Suprapubic skin (tissue), 4 donors: ENCODE measurements at places on chromosomes 4 and X.
A peak's percentile ranks its signal among the peaks of the same experiment; 100 is the strongest.

GRCh38 chr4:26071688-26072087, 157.7 kb downstream of the SMIM20 start:
- no peak for DNase-seq

- DNase-seq: no peak
Observed at GRCh38 chr4:145279122-145279960, 99.0 kb upstream of the OTUD4 start.

DNA sequence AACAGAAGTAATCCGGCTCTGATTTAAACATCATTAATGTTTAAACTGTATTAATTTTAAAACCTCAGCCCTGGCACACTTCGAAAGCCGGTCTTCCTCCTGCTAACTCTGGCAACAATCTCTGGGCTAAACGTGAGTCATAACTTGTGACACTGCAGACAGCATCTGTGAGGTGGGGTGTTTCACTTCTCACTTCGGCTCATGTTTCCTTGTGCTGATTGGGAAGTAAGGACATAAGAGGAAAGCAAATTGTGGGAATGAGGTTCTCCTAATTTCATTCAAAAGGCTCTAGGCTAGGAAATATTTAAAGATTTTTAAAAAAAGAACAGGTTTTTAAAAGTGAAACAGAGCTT, 139.9 kb upstream of the USP9X start:
- DNase-seq: no peak

DNA sequence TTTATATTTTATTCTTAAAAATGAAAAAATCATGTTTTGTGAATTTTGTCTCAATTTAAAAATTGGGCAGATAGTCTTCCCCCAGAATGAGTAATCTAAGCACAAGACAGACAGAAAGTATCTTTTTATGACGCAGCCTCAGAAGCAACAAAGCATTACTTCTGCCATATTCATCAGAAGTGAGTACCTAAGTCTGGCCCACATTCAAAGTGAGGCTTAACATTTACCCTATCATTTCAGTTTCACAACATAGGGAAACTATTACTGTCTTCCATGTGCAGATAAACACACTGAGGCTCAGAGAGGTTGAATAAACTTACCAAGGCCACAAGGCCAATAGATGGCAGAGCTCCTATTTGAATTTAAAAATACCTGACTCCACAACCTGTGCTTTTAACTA, 4.4 kb upstream of the PRDX4 start:
- DNase-seq: no peak

DNA sequence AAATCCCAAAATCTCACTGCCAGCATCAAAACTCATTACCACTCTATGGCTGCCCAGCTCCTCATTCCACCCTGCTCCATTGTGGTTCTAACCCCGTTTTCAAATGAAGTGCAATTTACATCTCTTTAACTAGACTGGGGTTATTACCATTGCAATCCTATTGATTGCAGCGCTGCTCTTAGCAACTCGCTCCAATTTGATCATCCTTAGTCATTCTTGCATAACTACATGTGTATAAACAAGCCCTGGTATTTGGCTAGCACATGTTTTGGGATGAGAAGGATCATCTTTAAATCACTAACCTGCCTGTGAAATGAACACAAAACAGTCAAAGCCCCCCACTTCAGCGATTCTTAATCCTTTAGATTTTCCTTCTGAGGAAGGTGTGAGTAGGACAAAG, 340.1 kb upstream of the PPARGC1A start:
- no peak for DNase-seq

DNA sequence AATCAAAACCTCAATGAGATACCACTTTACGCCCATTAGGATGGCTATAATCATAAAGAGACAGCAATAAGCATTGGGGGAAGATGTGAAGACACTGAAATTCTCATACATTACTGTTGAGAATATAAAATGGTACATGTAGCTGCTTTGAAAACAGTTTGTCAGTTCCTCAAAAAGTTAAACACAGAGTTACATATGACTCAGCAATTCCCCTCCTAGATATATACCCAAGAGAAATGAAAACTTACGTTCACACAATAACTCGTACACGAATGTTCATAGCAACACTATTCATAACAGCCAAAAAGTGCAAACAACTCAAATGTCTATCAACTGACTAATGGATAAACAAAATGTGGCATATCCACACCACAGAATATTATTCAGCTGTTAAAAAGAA, 36.6 kb downstream of the PHF8 start:
- no peak for DNase-seq

DNA sequence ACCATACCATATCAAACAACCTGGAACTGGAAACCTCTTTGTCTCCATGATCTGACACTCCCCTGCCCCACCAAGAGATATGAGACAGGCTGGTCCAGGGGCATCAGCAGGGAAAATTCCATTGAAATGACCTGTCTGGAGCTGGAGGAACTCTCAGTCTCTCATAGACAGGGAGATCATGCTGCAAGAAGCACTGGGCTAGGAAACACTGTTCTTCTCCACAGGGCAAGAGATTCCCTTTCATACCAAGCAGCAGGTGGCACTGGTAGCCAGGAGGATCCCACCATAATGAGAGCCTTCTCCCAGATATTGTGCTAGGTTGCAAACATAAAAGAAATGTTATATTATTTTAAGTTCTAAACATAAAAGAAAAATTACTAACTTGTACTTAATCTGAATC, 14.5 kb upstream of the NALF2 start:
- DNase-seq: no peak

- DNase-seq: no peak
Observed at GRCh38 chr4:20591571-20591970, 108.7 kb upstream of the PACRGL start.

GRCh38 chr4:114924311-114924710, 189.1 kb downstream of the NDST4 start:
- no peak for DNase-seq

- no peak for DNase-seq
Observed at GRCh38 chrX:53286171-53286570, 4.8 kb upstream of the IQSEC2 start.

DNA sequence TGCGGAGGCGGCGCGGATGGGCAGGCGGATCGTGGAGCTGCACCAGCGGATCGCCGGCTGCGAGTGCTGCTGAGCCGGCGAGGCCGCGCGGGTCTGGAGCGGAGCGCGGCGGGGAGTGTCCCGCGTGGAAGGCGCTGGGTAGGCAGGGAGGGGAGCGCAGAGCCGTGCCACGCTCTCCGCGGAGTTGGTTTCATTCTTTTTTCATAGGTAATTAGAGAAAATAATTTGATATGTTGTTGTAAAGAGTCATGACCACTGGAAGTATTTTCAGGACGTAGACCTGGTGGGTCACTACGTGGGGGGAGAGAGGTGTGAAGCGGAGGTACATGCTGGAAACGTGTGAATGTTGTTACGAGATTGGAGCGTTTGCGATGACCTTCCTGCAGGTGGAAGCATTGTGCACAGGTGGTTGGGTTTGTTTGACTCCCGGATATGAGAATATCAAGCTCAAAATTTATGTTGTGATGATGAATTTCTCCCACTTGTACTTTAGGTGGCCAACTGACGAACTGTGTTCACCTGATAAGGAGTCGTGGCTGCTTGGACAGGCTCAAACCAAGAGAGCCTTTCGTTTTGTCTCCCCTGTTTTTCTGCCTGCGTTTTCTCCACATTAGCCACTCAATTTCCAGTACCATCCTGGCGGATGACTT, 19.1 kb upstream of the S100P start:
- peak; percentile 43 for DNase-seq

- DNase-seq: no peak
Observed at GRCh38 chr4:87030755-87031441, 96.1 kb downstream of the AFF1 start.

DNA sequence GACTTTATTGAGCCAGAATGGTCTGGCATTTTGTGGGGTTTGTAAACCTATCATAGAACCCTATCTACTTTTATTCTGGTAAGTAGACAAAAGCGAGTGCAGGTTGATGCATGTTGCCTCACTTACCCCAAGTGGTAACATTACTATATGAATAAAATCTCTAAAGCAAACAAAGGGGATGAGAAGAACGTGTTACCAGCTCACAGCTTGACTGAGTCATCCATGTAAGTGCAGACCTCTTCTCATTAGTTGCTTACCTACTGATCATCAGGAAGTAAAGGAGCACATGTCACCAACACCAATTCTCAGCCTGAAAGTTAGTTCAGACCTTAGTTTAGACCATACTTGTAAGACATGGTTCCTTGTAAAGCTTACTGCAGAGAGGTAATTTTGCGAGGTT, 1328.3 kb downstream of the C4orf33 start:
- DNase-seq: no peak

GRCh38 chrX:41406201-41406600, 40.9 kb upstream of the NYX start:
- DNase-seq: no peak

GRCh38 chrX:154850957-154851611, 16.6 kb upstream of the SMIM9 start:
- no peak for DNase-seq
